Endothelial cell (in vitro differentiated cells): ENCODE measurements at places on chromosomes 6 and 20.

GRCh38 chr20:54212226-54212625, 4.3 kb downstream of the PFDN4 start:
- DNase-seq: no peak

- no peak for DNase-seq
These were observed 21.9 kb downstream of the MEP1A start for GRCh38 chr6:46815130-46815529.

GRCh38 chr6:39268721-39269120, 39.4 kb upstream of the KCNK5 start:
- DNase-seq: no peak

DNA sequence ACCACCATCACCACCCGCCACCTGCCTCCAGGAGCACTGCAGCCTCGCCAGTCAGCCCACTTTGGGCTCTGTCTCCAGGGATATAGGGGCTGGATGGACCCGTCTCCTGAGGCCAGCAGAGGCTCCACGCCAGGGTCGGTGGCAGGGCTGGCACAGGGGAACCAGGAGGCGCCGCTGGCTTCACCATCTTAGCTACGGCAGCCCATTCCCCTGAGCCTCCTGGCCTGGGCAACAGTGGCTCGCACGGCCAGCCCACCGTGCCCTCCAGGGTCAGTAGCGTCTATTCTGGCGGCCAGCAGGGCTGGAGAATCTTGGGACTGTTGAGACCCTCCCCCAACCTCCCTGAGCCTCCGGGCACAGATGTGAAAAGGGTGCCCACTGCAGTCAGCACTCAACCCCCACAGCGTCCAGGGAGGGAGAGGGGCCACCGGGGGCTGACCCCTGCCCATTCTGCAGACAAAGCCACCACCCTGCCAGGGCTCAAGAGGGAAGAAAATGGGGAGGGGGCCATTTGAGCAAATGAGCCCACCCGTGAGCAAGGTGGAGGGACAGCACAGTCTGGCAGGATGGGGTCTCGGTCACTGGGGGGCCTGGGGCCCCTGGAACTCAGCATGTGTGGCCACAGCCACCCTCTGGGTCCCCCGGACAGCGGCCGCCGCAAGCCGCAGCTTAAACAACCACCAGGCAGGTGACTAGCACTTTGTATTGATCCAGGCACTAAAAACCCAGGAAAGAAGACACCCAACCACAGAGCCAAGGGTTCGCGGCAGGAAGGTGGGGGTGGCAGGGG, 28.7 kb downstream of the KCNQ2 start:
- DNase-seq: no peak

DNA sequence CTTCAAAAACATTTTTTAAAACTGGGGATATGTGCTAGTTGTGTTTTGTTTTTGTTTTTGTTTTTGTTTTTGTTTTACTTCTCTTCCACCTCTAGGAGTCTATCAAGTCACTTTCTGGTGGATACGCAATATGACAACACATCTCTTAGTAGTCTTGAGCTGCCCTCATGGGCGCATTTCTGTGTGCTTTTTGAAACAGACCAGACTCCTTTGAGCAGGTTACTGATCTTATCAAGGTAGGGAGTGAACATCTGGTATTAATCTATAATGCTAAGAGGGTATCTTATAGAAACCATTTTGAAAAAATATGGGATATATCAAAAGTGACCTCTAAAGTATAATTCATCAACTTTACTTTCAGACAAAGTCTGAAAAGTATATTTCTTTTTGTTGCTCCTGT, 56.2 kb downstream of the PKIB start:
- DNase-seq: no peak

DNA sequence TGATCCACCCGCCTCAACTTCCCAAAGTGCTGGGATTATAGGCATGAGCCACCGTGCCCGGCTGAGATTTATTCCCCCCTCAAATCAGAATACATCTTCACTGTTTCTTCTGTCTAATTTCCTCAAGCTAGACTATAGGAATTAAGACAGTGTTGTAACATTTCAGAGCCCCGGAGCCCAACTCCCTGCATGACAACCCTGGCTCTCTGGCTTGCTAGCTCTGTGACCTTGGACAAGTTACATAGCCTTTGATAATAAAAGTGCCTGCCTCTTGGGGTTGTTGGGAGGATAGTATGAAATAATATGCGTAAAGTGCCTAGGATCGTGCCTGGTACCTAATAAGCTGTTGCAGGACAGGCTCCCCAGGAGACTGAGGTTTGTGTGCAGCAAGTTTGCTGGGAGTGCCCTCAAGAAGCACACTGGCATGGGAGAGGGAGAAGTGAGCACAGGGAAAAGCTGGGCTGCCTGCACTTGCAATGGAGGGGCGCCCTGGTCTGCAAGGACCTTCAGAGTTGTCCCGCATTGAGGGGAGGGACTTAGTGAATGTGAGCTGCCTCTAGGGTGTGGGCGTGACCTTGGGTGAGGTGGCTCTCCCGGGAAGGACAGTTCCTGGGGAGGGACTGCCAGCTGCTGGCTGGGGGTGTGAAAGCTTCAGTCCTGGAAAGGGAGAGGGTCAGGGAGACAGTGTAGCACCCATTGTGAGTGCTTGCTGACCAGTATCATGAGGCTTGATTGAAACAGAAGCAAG, 43.4 kb downstream of the TAF8 start:
- no peak for DNase-seq

DNA sequence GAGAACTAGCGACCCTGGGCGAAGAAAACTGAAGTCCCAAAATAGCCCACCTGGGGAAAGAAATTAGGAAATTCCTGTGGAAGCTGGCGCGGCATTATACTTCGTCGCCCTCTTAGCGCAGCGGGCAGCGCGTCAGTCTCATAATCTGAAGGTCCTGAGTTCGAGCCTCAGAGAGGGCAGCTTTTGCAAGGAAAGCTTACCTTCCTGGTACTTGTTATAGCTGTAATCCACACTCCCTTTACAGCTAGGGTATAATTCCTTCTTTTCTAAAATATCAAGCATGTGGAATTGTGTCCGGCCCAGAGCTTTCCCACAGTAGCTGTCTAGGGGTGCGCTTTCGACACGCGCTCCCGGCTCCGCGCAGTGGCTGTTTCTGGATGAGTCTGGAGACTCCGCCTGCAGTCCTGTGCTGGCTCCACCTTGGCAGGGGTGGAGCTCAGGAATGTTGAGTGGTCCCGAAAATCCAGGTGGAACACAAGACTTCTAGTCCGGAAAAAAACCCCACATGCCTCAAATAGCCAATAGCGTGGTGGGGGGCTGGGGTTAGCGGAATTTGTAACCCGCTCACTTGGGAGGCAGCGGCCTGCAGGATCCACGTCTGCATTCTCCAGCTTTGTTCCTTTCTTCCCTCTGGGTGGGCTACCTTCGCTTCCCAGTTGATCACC, 83.7 kb upstream of the ZNF322 start:
- peak; percentile 67 for DNase-seq

DNA sequence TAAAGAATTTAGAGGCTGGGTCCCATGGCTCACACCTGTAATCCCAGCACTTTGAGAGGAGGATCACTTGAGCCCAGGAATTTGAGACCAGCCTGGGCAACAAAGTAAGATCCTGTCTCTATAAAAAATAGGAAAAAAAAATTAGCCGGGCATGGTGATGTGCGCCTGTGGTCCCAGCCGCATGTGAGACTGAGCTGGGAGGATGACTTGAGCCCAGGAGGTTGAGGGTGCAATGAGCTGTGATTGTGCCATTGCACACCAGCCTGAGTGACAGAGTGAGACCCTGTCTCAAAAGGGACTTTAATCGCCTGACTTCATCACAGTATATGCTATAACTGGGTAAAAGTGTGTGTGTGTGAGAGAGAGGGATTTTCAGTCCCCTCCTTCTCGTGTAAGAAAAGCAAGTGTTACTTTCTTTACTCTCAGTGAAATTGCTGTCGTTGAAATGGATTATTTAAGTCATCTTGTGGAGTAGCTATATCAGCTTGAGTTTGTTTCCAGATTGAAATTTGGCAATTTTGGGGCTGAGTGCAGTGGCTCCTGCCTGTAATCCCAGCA, 7.5 kb downstream of the NCOA3 start:
- DNase-seq: no peak

DNA sequence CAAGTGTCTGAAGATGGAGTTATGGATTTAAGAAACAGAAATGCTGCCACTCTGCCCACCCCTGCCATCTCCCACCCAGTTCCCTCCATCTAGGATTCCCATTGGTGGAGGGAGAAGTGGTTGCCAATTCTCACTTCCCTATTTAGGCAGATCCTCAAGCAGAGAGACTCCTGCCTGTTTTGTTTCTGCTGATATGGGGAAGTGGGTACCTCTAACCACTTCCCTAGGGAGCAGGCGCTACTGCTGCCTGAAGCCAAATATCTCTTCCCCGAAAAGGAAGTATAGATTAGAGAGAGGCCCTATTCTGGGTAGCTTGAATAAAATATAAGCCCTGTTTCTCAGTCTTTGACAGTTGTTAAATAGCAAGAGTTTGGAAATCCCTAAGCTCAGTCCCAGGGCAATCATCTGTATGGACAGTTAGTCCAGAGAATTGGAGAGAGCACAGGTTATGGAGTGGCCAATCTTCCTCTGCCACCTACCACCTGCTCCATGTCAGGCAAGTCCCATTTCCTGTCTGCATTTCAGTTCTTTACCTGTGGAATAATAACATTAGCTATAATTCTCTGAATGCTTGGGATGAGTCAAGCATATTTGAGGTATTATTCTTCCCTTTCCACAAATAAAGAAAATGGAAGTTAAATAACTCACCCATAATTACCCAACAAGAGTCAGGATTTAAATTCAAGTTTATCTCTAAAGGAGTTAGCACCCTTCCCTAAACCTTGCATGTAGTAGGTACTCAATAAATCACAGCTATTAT, 2.6 kb upstream of the ADGB start:
- DNase-seq: no peak

GRCh38 chr6:106470811-106471210, 110.3 kb downstream of the CRYBG1 start:
- no peak for DNase-seq

DNA sequence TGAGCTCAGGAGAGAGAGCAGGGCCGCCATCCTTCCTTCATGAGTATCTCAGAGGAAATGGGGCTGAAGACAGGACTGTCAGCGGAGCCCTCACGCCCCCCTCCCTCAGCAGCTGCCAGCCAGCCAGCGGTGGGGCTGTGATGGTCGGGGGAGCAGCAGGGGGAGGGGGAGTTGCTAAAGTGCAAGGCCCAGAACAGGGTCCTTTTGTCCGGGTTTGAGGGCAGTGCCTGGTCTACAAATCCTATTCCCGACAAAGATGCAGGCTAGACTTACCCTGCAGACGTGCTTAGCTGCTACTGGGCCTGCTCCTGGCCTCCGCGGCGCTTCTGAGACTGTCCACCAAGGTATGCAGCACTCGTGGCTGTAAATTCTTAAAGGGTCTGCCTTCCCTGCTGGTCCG, 593.4 kb upstream of the CDH4 start:
- no peak for DNase-seq

DNA sequence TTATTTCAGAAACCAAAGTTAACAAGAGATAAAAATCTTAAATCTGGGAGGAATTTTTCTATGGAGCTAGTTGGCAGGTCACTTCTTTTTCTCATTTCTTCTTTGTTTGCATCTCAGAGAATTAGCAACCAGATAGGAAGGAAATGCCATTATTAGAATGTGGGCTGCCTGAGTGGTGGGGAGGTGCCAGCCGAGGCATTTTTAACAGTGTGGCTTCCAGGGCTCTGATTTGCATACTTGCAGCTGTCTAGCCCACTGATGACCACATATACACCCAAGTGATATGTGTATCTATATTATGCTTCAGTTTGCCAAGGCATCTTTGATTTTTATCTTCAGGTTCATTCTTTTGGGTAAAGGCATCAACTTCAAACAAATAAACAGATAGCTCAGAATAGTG, 206.7 kb downstream of the CLIC5 start:
- DNase-seq: no peak

- DNase-seq: no peak
These were observed 216.6 kb downstream of the HIVEP2 start for GRCh38 chr6:142728364-142728763.

- no peak for DNase-seq
These were observed 7.6 kb upstream of the SRSF3 start for GRCh38 chr6:36586606-36587005.

- DNase-seq: no peak
These were observed 6.7 kb downstream of the ZFAND3 start for GRCh38 chr6:37826188-37826587.

DNA sequence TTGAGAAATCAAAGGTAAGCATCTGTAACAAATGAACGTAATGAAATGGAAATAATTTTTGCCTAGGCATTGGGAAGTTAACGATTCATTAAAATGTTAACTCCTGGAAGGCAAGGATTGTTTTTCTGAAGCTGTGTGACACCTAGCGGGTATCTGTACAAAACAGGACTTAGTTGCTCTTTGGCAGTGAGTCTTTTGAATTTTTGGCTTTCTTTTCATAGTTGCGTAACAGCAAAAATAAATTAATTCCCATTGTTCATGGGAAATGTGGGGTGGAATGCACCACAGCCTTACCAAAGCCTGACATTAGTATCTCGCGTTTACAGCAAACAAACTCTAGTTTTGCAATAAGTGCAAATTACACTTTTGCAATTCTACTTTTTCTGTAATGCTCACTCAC, 92.7 kb upstream of the DTNBP1 start:
- DNase-seq: no peak

DNA sequence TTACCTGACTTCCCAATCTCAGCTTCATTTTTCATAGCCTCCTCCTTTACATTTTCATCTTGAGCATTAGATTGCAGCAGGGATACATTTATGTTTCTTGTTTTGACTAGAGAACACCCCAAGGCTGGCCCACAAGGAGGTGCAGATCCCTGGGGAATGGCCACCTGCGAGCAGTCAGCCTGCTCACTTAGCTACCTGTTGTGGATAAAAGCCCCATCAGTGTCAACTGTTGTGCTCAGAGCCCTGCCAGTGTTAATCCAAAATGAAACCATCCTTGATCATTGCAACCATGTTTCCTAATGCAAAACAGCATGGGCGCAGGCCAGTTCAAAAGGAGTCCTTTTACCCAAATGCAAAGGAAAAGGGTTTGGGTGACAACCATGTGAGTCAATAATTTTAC, 50.8 kb downstream of the CNR1 start:
- no peak for DNase-seq

DNA sequence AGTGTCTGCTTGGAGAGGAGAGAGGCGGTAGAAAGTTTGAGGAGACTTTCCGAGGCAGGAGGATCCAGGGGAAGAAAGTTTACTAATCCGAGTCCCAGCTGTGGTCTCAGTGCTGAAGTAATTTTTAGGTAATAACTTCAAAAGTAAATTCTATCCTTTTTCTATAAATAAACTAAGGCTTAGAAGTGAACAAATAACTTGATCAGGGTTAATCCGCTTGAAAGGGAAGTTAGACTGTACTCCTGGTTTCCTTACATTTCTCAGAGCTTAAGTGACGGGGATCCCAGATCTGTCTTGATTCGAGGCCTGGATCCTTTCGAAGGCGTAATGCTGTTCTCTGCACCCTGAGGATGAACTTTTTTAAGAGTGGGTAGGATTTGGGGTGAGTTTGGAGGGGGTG, 2.6 kb downstream of the STK35 start:
- no peak for DNase-seq

- no peak for DNase-seq
These were observed 645.0 kb downstream of the PRKN start for GRCh38 chr6:162082520-162082919.

DNA sequence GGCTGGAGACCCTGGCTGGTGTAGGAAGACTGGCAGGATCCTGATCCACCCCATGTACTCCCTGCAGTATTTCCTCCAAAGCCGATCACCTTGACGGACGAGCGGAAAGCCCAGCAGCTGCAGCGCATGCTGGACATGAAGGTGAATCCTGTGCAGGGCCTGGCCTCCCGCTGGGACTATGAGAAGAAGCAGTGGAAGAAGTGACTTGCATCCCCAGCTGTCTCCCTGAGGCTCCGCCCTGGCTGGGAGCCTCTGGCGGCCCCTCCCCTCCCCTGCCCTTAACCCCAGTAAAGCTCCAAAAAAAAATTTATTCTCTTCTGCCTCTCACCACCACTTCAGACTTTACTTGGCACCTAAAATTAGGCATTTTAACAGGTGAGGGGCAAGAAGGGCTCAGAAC, 7.0 kb downstream of the COX4I2 start:
- DNase-seq: no peak
